ENCODE measurements at places on chromosomes 3 and 15.
A peak's percentile ranks its signal among the peaks of the same experiment; 100 is the strongest.

DNA sequence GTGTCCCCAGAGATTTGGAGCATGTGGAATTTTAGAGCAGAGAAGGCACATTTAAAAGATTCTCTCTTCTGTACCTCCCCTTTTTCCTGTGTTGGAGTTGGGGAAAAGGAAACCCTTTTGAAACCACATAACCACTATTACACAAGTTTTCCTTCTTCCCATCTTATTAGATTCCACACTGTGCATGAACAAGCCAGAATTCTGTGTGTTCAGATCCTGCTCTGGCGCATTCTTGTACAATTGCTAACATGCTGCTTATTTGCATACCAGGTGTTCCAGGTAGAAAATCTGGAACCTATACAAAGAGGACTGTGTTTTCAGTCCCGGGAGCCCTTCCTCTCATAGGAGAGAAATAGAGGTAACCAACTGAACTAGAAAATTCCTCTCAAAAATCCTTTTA is 2.6 kb upstream of the CIB2 start:
- DNase-seq, result no peak

- no peak for DNase-seq
Measured at GRCh38 chr15:101500865-101501551, 11.5 kb upstream of the PCSK6 start.

GRCh38 chr3:50138266-50139200 is 16.6 kb upstream of the SEMA3F start:
- no peak for DNase-seq

GRCh38 chr3:170270282-170270881 is 48.2 kb downstream of the PRKCI start:
- DNase-seq, result no peak

DNA sequence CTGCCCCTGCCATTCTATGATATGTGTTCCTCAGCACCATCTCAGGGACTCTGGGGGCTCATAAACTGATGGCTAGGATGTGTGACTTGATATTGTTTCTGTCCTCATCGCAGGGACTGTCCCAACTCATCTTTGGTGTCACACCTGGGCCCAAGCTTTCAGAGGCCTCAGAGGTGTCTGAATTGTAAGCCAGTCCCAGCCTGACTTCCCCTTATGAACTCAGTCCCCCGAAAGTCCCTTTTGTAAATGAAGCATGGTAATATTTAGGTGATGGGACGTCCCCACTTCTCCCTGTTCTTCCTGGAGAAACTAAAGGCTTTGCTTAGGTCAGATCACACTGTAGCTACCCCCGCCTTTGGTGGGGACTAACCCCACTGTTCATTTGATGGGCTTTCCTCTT is 142.4 kb upstream of the TLE3 start:
- no peak for DNase-seq

DNA sequence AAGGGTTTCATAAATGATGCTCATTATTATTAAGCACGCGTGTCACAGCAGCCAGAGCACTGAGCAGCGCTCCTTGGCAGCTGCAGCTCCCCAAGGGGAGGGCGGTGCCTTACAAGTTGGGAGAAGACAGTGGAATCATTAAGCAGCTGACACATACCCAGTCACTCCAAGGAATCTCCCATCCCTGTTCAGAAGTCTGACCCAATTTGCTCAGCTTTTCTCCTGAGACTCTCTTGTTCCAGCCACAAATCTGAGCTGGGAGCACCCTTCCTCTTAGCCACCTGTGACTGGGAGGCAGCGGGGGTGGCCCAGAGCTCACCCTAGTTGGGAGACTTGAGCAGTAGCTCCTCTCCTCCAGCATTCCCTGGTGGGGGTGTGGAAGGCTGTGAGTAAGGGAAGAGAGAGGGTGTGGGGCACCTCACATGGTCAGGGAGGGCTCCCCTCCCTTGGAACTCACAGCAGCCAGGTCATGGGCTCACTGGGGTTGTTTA is 64.3 kb downstream of the DUT start:
- no peak for DNase-seq

DNA sequence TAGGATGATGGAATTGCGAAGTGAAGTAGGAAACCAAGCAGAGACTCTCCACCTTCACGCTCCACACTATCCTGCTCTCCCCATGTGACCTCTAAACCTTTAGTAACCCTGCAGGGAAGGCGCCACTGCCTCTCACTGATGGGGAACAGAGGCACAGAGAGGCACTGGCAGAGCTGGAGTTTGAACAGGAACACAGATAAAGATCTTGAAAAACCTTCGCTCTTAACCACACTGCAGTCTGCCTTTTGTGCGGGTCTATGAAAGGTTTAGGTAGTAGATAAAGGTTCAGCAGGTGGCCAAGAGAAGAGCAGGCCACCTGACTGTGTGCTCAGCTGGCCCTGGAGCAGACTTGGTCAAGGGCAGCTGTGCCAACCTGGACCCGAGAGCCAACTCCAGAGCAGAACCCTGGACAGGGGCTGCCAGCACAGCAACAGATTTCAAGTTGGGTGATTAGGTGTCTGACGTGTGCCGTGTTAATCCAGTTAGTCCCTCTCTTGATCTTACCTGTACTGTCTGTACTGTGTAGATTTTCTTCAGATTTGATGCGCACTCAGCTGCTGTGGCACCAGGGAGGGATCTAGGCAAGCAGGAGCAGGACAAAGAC is 15.2 kb downstream of the EIF4E3 start:
- DNase-seq, result no peak

- DNase-seq, result no peak
Measured at GRCh38 chr3:160956785-160957184, 148.4 kb downstream of the B3GALNT1 start.

DNA sequence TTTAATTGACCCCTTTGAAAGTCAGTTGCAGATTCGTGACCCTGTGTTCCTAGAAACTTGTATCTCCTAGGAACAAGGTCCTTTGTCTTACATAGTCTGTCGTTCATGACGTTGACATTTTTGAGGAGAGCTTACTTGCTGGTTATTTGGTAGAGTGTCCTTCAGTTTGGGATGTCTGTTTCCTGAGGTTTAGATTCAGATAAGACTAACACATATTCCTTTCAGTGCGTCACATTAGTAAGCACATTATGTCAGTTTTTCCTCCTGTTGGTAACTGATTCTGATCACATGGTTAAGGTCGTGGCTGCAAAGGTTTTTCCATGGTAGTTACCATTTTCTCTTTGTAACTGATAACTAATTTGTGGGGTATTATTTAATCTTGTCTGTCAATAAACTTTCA is 80.8 kb downstream of the PCCB start:
- no peak for DNase-seq

DNA sequence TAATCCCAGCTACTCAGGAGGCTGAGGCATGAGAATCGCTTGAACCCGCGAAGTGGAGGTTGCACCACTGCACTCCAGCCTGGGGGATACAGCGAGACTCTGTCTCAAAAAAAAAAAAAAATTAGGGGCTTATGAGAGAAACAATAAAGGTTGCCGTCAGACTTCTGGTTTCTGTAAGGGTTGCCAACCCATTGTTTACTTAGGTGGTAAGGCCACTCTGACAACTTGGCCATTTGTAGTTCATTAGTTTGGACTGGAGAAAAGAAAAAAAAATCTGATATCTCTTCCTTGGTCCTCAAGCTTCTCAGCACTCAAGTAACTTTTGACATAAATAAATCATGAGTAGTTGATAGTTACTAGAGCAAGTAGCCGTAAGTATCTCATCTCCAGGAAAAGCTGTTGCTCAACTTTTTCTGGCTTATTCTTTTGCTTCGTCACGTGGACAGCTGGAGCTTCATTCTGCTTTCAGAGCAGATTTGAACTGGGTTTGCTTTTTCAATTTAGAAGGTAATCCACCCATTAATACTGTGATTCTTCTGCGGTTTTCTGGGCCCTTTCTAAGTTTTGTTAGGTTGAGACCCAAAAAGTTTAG is 9.4 kb downstream of the SNX1 start:
- DNase-seq, result no peak

DNA sequence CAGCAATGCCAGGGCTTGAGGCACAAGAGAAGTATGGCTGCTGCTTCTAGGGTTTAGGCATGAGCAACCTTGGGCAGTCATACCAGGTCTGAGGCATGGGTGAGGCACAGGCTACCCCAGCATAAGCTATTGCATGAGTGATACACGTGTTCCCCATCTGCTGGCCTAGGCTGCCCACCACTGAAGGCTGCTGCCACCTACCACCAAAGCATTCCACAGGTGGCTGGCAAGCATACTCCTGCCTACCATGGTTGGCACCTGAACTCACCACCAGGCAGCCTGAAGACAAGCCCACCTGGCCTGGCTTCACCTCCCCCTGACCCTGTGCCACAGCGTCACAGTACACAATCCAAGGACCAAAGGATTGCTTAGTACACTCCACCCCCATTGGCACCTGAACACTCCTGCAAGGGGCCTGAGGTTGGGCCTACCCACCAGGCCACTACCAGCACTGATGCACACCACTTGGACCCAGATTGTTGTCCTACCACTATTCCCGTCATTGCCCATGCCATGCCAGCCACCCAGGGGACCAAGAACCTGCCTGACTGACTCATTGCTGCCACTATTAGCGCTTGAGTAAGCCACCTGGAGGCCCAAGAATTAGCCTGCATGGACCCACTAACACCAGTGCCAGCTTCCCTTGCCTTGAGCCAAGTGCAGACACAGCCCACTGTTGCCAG is 115.7 kb downstream of the STT3B start:
- DNase-seq, result no peak

GRCh38 chr3:149512073-149512782 is 37.7 kb downstream of the TM4SF4 start:
- DNase-seq, result peak; percentile 21

DNA sequence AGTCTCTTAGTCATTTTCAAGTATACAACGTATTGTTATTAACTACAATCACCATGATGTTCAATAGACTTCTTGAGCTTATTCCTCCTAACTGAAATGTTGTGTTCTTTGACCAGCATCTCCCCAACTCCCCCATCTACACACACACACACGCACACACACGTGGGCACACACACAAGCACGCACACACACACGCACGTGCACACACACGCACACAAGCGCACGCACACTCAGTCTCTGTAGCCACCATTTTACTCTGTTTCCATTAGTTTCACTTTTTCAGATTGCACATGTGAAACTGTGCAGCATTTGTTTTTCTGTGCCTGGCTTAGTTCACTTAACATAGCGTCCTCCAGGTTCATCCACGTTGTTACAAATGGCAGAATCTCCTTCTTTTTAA is 247.0 kb downstream of the XXYLT1 start:
- no peak for DNase-seq

DNA sequence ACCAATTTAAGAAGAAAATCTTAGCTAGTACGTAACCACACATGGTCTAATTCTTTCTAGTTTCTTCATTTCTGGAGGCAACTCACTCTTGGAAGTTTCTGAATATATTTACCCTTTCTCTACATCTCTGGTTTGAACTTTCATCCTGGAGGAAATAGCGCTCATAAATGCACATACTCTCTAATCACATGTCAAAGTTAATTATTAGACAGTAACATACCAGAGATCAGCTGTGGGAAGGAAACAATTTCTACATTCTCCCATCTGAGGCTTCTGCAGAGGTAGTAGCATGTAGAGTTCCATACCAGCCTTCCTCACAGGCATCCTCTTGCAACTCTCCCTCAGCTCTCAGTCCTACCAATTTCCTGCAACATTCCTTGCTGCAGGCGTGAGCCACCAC is 132.5 kb downstream of the RBPMS2 start:
- no peak for DNase-seq

DNA sequence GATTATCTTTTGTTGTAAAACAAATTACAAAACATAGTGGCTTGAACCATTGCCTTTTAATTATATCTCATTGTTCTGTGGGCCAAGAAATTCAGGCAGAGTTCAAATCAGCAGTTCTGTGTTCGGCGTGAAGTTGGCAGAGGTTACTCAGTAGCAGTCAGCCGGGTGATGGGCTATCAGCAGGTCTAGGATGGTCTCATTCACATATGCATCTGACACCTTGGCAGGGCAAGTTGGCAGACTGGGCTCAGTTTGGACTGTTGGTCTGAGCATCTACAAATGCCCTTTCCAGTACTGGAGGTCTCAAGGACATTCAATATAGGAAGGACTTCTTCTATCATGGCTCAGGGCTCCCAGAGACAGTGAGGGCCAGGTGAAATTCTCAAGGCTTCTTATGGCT is 51.2 kb upstream of the ITGA11 start:
- no peak for DNase-seq

- no peak for DNase-seq
Measured at GRCh38 chr15:65991721-65992483, 122.6 kb downstream of the RAB11A start.

GRCh38 chr15:69729167-69729748 is 276.6 kb downstream of the RPLP1 start:
- DNase-seq, result peak; percentile 77

GRCh38 chr3:32340039-32340438 is 51.6 kb upstream of the CMTM7 start:
- DNase-seq, result peak; percentile 54

DNA sequence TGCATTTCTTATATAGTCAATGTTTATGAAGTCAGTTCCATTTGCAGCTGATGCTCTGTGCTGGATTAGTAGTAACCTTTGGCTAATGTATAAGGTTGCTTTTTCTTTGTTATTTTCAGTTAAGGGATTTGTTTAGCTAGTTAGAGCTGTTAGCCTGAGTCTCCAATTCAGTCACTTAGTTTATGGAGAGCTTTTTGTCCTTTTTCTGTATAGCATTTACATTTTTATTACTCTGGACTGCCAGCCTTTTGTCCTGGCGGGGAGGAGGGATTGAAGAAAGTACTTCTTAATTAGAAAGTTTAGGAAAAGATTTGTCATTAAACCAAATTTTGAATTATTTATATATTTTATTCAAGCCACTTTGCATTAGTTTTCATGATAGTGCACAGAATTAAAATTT is 52.0 kb downstream of the DNAJC13 start:
- DNase-seq, result no peak
